SK-N-SH (cell line): ENCODE measurements at places on chromosomes 7 and 10. TPM values are rescaled to one million over a fixed set of nuclear protein-coding genes. Genes with fewer than 3 reads are reported as not detected.

GRCh38 chr7:141115965-141116364 is 42.1 kb downstream of the TMEM178B start:
- DNase-seq, result no peak
- no peak overlapping the region for H3K27ac ChIP-seq
- no peak overlapping the region for H3K4me3 ChIP-seq
- H3K27me3 ChIP-seq, result no peaks in the 10 kb centered on the region
- H3K36me3 ChIP-seq, result no peaks in the 10 kb centered on the region

DNA sequence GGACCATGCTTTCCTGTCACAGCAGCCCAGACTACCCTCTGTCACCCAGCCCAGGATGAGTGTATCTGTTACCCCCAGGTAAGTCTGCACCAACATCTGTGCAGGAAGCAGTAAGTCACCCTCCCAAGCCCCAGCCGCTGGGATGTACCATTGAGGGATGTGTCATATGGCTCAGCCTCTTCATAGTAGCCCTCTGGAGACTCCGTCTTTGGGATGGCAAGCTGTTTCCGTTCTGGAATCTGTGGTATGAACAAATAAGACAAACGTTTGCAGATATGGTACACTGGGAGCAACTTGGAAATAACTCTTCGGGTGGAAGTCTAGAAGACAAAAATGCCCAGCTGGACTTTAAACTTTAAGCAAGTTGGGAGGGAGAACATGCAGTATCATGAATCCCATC is 81.3 kb downstream of the AFAP1L2 start:
- no peaks in the 10 kb centered on the region for H3K4me1 ChIP-seq
- no peak overlapping the region for H3K27ac ChIP-seq
- H3K4me3 ChIP-seq, result no peak overlapping the region
- H3K36me3 ChIP-seq, result no peaks in the 10 kb centered on the region
- DNase-seq, result no peak
- H3K27me3 ChIP-seq, result no peaks in the 10 kb centered on the region; the same call in 1 of the 2 replicates

DNA sequence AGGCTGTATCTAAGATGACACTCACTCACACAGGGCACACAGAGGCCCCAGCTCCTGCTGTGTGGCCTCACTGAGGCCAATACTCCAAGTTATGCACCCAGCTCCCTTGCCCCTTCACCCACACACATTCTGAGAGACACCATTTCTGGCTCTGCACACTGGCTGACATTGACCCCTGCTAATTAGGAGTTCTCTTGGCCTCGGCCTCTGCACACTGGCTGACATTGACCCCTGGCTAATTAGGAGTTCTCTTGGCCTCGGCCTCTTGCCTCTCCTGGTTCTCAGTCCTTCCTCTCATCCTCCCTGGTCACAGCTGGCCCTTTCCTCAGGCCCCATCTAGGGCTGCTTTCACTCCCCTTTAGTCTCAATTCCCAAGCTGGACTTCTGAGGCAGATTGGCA is 97.3 kb downstream of the GRID1 start:
- H3K4me1 ChIP-seq, result peaks cover 23% of the 10 kb centered on the region; the same call in 1 of the 2 replicates
- H3K27ac ChIP-seq, result no peak overlapping the region
- H3K36me3 ChIP-seq, result no peaks in the 10 kb centered on the region
- H3K4me3 ChIP-seq, result no peak overlapping the region
- H3K27me3 ChIP-seq, result no peaks in the 10 kb centered on the region

DNA sequence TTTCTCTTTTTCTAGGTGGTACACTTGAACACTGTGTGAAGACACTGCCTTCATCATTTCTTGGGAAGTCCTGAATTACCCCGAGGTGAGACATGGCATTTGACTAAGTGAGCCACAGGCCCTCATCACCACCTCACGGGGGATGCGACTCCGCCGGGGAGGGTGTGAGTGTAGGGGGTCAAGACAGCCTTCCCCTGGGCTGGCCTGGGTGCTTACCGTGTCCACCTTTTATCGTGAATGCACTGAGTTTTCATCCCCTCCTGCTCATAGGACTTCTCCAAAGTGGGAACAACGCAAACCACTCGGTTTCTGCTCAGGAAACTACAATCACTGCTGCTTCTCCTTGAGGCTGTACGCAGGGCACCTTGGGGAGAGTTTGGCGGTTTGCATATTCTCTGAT is 176.9 kb downstream of the SH2D4B start:
- no peaks in the 10 kb centered on the region for H3K4me1 ChIP-seq
- no peaks in the 10 kb centered on the region for H3K27me3 ChIP-seq
- no peak for DNase-seq
- no peaks in the 10 kb centered on the region for H3K36me3 ChIP-seq
- H3K27ac ChIP-seq, result no peak overlapping the region
- no peak overlapping the region for H3K4me3 ChIP-seq

The GATA3 gene
- 5.1 and 14.3 TPM in 2 replicates for polyA plus RNA-seq

The OPALIN gene
- not detected in 2 replicates for polyA plus RNA-seq

The TAS2R41 gene
- not detected in 2 replicates for polyA plus RNA-seq

The ADIRF gene
- not detected in 2 replicates for polyA plus RNA-seq
